ENCODE measurements at places on chromosomes 4 and X. TPM values are rescaled to one million over a fixed set of nuclear protein-coding genes. Genes with fewer than 3 reads are reported as not detected.

The TGIF2LX gene
- not detected for total RNA-seq

The HSFX3 gene
- not detected for total RNA-seq

The SHOX gene
- total RNA-seq = not detected

The GPR119 gene
- total RNA-seq = not detected

The ACE2 gene
- total RNA-seq = not detected

The STBD1 gene
- 0.38 TPM for total RNA-seq

The EOLA1 gene
- 22.1 TPM for total RNA-seq

The MEPE gene
- total RNA-seq = not detected

The ERCC6L gene
- total RNA-seq = 0.26 TPM

The MAOB gene
- not detected for total RNA-seq

The RTL3 gene
- not detected for total RNA-seq

The VEGFD gene
- total RNA-seq = not detected

The SPANXA2 gene
- not detected for total RNA-seq

The ZNF81 gene
- 13.3 TPM for total RNA-seq

The SHROOM2 gene
- not detected for total RNA-seq

The STOX2 gene
- not detected for total RNA-seq

The FUNDC2 gene
- 48.2 TPM for total RNA-seq

The SLC10A7 gene
- total RNA-seq = 14.2 TPM
